CD4-positive, CD25-positive, alpha-beta regulatory T cell (primary cell): ENCODE measurements at places on chromosomes 4 and X. TPM values are rescaled to one million over a fixed set of nuclear protein-coding genes. Genes with fewer than 3 reads are reported as not detected.

The CXCL8 gene
- 0.14 TPM for polyA plus RNA-seq

The ARHGEF38 gene
- not detected for polyA plus RNA-seq

DNA sequence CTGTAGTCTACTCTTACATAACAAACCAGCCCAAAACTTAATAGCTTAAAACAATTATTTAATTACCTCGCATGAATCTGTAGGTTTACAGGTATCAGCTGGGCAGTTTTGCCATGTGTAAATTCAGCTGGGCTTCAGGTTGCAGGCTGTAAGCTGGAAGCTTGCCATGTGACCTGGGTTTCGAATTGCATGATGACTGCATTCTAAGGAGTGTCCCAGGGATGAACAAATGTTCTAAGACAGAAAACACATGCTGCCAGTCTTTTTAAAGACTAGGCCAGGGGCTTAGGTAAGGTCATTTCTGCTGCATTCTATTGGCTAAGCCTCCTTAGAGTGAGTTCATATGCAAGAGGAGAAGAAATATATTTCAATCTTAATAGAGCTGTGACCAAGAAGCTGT is 44.8 kb downstream of the GRIA2 start:
- H3K36me3 ChIP-seq: no peaks in the 10 kb centered on the region
- no peak overlapping the region for H3K4me3 ChIP-seq

The TCP11X2 gene
- polyA plus RNA-seq: not detected

GRCh38 chr4:75741027-75741426 is 16.6 kb downstream of the USO1 start:
- H3K27ac ChIP-seq: no peak overlapping the region
- DNase-seq: no peak
- peaks cover 3% of the 10 kb centered on the region for H3K36me3 ChIP-seq
- H3K4me3 ChIP-seq: no peak overlapping the region
- no peaks in the 10 kb centered on the region for H3K27me3 ChIP-seq
- no peaks in the 10 kb centered on the region for H3K4me1 ChIP-seq
